ENCODE measurements at places on chromosomes 2 and 18.

GRCh38 chr2:28505361-28505760, 9.5 kb downstream of the PLB1 start:
- DNase-seq, result no peak

GRCh38 chr2:204571911-204572310, 26.6 kb downstream of the PARD3B start:
- DNase-seq, result no peak

DNA sequence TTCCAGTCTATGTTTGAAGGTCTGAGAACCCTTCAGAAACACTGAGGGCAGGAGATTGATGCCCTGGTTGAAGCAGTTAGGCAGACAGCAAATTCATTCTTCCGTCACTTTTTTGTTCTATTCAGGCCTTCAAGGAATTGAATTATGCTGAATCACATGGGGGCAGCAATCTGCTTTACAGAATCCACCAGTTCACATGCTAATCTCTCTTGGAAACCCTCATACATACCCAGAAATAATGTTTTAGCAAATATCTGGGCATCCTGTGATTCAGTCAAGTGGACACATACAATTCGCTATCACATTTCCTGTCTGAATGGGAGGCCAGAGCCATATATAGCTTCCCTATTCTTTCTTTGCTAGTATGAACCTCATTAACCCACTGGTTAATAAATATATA, 301.4 kb upstream of the CNTNAP5 start:
- DNase-seq, result no peak

- DNase-seq, result no peak
Measured at GRCh38 chr2:127174136-127174535, 46.0 kb downstream of the CYP27C1 start.

All from right lung (tissue), 10 donors.